Esophagus squamous epithelium (tissue), 5 donors: ENCODE measurements at places on chromosomes 5 and 9. TPM values are rescaled to one million over a fixed set of nuclear protein-coding genes. Genes with fewer than 3 reads are reported as not detected.

DNA sequence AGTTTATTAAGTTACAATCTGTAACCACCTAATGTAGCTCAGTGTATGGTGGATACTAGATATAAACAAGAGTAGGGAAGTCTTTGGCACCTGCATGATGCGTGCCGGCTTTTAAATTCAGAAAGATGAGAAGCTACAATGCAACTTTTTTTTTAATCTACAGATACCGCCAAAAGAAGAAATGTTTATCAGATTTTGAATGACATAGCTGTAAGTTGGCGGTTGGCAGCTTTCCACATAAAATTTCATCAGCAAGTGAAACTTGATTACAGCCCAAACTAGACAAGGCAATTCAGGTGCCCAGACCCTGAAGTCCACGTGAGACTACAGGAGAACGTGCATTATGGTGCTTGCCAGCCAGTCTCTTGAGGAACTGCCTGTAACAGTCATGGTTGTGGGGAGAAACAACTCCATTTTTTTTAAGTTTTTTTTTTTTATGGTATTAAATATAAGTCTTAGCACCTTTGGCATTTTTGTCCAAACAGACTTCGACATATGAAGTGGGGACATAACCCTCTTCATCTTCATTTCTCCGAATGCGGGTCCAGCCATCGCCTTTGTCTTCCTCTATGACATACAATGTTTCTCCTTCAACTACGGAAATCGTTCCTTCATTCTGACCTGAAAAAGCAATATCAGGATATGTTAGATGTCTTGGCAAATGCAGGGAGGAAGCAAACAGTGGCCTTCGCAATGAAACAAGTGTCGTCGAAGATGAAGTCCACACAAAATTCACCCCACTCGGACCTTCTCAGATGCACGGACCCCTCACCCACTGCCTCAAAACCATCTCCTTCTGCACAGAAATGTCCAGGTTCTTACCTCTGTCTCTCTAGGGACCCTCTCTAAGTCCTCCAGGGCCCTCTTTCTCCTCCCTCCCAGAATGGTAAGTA lies 60.4 kb downstream of the USP20 start:
- no peaks in the 10 kb centered on the region for H3K36me3 ChIP-seq
- H3K27ac ChIP-seq = no peak overlapping the region
- H3K27me3 ChIP-seq = no peaks in the 10 kb centered on the region
- no peak for DNase-seq

DNA sequence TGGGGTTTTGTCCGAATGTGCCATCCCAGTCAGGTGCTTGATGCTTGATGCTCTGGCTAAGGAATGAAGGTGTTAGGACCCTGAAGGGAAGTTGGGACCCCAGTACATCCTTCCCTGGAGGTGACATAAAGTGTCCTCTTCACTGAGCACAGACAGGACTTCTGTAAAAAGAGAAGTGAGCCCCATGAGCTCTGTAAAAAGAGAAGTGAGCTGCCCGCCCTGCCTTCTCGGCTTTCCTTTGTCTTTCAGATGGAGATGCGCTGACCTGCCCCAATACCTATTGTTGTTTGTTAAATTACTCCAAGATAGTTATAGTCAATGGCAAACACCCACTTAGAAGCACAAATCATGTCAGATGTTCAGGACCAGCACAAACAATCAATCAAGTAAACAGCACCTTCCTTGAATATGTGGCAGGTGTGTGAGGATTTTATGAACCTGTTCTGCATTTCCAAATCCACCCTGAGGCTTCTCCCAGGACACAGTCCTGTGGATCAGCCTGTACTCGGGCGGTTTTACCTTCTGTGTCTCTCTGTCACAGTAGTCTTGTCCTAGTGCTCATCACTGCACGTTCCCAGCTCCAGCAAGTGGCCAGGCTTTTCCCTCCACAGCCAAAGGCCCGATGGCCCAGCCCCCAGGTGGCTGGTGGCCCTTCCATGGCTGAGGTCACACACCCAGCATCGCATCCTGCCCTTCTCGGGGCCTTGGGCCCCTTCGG lies 191.4 kb downstream of the MTRR start:
- no peak for DNase-seq
- H3K4me1 ChIP-seq = no peaks in the 10 kb centered on the region
- no peaks in the 10 kb centered on the region for H3K27me3 ChIP-seq
- no peak overlapping the region for H3K27ac ChIP-seq

DNA sequence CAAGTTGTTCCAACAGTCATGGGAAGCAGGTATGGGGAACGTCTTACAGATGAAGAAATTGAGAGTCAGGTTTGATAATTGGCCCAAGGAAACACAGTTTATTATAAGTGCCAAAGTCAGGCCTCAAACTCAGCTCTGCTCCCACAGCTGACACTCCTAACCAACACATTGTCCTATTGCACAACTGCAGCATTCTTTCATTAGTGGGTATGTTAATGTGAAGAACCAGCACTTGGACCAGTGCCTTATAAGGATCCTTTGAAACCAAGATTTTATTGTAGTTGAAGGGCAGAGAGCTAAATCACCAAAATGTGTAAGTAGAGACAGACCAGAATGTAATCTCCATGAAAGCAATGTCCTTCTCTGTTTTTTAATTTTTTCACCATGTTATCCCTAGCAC lies 56.1 kb downstream of the GRIA1 start:
- H3K27me3 ChIP-seq = no peaks in the 10 kb centered on the region
- no peak for DNase-seq
- no peak overlapping the region for H3K4me3 ChIP-seq
- H3K27ac ChIP-seq = no peak overlapping the region

DNA sequence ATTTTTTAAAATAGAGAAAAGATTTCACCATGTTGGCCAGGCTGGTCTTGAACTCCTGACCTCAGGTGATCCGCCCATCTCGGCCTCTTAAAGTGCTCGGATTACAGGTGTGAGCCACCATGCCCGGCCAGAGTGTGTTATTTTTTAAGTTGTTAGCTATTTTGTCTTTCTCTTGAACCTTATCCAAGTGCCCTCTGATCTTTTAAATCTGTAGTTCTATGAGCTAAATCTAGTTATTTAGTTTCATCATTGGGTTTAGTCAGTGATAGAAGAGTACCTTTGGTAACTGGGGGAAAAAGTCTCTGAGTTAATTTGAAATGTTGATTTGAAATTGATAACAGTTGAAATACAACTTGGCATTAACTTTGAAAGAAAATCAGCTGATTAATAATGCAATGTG lies 88.3 kb downstream of the NNT start:
- peaks cover 23% of the 10 kb centered on the region for H3K36me3 ChIP-seq
- H3K4me3 ChIP-seq = no peak overlapping the region
- DNase-seq = no peak
- H3K4me1 ChIP-seq = no peaks in the 10 kb centered on the region
- H3K27ac ChIP-seq = no peak overlapping the region

DNA sequence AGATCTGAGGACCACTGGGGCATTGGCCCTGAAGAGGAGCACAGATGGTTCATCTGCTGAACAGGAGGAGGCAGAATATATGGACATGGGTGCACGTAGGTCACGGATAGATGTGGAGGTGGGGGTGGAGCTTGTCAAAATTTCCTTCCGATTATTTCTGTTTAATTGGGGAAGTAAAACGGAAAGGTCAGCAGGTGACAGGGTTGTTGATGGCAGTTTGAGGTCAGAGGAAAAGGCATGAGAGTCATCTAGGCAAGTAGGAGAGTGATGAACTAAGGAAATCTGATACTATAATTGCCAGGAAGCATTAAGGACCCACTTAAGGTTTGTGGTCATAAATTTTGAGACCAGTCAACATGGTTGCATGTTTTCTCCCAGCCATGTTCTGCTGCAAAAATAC lies 8.4 kb upstream of the FAM81B start:
- DNase-seq = no peak
- no peak overlapping the region for H3K27ac ChIP-seq
- H3K4me1 ChIP-seq = no peaks in the 10 kb centered on the region
- no peaks in the 10 kb centered on the region for H3K27me3 ChIP-seq
- no peaks in the 10 kb centered on the region for H3K36me3 ChIP-seq

DNA sequence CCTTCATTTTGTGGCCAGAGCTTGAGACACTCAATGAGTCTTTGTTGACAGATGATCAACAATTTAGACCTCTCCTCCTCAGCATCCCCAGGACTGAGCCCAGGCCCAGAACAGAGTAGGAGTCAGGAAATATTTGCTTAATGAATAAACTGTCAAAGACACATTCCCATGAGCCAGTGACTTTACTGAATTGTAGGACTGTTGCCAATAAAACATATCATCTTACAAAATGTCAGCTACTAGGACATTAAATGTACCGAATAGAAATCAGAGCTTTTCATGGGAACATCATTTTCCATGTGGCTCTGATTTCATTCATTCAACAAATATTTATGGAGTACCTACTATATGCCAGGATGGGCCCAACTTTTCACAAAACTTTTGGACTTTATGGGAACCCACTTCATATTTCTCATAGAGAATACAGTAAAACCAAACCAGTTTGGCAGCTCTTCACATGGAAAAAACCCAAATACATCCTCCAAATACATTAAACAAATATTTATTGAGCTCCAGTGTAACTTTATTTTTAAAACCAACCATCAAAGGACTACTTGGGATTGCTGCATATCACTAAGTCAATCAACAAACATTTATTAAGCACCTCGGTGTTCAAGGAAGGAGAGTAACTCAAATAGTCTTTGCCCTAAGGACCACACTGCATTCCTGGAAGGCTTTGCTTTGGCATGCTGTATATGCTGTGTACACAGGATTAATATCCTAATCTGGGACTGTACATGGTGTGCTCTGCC lies 11.4 kb downstream of the VDAC1 start:
- H3K4me3 ChIP-seq = no peak overlapping the region
- H3K36me3 ChIP-seq = peaks cover 25% of the 10 kb centered on the region
- H3K27ac ChIP-seq = no peak overlapping the region

The PCDHGC4 gene
- 3.3 TPM for total RNA-seq

GRCh38 chr5:117165068-117165467 lies 590.4 kb upstream of the SEMA6A start:
- H3K4me3 ChIP-seq = no peak overlapping the region
- no peaks in the 10 kb centered on the region for H3K27me3 ChIP-seq
- no peaks in the 10 kb centered on the region for H3K36me3 ChIP-seq
- H3K4me1 ChIP-seq = no peaks in the 10 kb centered on the region
- no peak for DNase-seq

GRCh38 chr9:120926397-120926928 lies at the start of gene TRAF1:
TRAF1 (minus strand) TSS chr9:120926796; CDS start chr9:120926075, 721 bp downstream.
- H3K4me3 ChIP-seq = no peak within 1 kb of the TSS
- H3K27me3 ChIP-seq = no peaks in the 10 kb centered on the region
- H3K27ac ChIP-seq = peak within 1 kb of the TSS; percentile 97
- DNase-seq = no peak
- H3K36me3 ChIP-seq = no peaks in the 10 kb centered on the region

- peaks cover 52% of the 10 kb centered on the region for H3K4me1 ChIP-seq
- H3K27ac ChIP-seq = no peak overlapping the region
- H3K4me3 ChIP-seq = no peak overlapping the region
- no peak for DNase-seq
- H3K36me3 ChIP-seq = peaks cover 65% of the 10 kb centered on the region
- H3K27me3 ChIP-seq = no peaks in the 10 kb centered on the region
Observed at GRCh38 chr9:136046554-136046920, 48.6 kb downstream of the NACC2 start.

- no peak overlapping the region for H3K4me3 ChIP-seq
- DNase-seq = no peak
- no peaks in the 10 kb centered on the region for H3K4me1 ChIP-seq
- no peaks in the 10 kb centered on the region for H3K36me3 ChIP-seq
- H3K27me3 ChIP-seq = no peaks in the 10 kb centered on the region
Observed at GRCh38 chr5:27158775-27159174, 120.4 kb upstream of the CDH9 start.

- no peak for DNase-seq
- no peaks in the 10 kb centered on the region for H3K36me3 ChIP-seq
- H3K4me3 ChIP-seq = no peak overlapping the region
- H3K27me3 ChIP-seq = no peaks in the 10 kb centered on the region
- H3K4me1 ChIP-seq = no peaks in the 10 kb centered on the region
- H3K27ac ChIP-seq = no peak overlapping the region
Observed at GRCh38 chr5:178247481-178248456, 15.2 kb upstream of the PHYKPL start.

- no peaks in the 10 kb centered on the region for H3K27me3 ChIP-seq
- no peak overlapping the region for H3K27ac ChIP-seq
- no peak for DNase-seq
- no peaks in the 10 kb centered on the region for H3K36me3 ChIP-seq
Observed at GRCh38 chr5:122943050-122943698, 93.4 kb downstream of the PPIC start.

The CARTPT gene
- not detected for total RNA-seq
